ENCODE measurements at places on chromosomes 11 and 22.

GRCh38 chr11:117428186-117428855 is 100.7 kb downstream of the CEP164 start:
- no peak for DNase-seq

DNA sequence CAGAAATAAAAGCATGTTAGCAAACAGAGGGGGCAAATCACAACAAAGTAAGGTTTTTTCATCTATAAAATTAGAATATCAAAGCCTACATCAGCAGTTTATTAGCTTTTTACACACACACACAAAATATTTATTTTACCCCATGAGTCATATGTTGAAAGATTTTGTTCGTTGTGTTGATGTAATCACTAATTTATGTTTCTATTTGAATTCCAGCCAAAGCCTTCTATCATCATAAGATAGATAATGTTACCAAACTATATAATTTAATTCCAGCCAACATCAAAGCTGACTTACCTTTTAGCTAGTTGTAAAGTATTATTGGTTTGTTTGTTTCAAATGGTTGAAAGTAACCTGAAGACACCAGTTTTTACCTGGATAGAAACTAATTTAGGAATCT is 458.0 kb upstream of the ARHGAP42 start:
- DNase-seq, result no peak

DNA sequence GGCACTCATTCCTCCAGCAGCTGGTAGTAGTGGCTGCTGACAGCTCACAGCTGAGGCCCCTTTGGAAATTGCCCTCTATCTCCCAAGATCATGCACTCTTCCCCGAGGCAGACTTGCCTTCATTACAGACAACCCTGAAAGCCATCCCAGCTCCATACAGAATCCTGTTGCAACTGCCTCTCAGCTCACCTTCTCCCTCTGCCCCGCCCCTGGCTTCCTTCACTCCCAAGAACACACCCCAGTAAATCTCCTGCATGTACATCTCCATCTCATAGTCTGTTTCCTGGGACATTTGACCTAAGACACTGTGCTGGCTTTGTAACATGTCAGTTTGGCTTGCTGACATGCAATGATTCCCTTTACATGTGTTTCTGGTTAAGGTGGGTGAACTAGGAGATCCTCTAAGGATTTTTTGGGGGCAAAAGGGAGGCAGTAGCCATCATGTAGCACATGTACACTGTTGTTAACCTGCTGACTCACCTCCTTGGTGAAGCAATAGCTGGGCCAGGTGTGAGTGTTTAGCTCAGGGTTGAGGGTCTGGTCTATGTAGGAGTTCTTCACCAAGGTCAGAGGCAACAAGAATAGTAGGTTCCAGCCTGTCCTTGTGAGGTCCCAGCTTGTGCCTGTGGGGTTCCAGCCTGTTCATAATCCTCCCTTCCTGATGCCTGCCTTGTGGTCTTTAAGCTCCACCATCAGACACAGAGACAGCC is 179.6 kb downstream of the CSNK2A3 start:
- DNase-seq, result no peak

- no peak for DNase-seq
Observed at GRCh38 chr11:61401173-61401572, 8.8 kb downstream of the TMEM216 start.

GRCh38 chr11:63682066-63683021 is 1.0 kb downstream of the RTN3 start:
- DNase-seq, result no peak

DNA sequence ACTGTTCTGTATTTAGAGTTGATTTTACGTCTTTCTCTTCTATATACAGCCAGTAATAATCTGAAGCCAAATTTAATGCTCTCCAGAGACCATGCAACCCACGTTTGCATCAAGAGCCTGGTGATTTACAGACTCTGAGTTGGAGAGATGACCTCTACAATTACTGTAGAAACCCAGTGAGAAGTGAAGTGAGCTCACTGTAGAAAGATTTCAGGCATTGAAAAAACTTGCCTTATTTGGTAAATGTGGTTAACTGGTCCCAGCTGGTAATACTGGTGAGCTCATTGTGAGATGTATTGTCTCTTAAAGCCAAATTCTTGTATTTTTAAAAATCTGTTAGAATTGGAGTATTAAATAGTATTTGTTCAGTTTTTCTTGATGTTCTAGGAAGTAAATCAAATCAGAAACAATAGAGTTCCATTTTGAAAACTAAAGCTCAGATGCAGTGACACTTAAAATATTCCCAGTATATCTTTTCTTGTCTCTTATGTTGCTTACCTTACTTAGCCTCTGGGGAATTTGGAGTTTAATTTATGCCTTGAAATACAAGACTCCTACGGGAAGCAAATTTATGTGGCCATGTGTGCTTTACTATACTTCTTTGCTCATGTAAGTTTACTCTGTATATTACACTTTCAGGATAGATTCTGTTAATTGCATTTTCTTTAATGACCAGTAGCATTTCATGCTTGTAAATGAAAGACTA is 189.9 kb downstream of the ARHGAP42 start:
- no peak for DNase-seq

DNA sequence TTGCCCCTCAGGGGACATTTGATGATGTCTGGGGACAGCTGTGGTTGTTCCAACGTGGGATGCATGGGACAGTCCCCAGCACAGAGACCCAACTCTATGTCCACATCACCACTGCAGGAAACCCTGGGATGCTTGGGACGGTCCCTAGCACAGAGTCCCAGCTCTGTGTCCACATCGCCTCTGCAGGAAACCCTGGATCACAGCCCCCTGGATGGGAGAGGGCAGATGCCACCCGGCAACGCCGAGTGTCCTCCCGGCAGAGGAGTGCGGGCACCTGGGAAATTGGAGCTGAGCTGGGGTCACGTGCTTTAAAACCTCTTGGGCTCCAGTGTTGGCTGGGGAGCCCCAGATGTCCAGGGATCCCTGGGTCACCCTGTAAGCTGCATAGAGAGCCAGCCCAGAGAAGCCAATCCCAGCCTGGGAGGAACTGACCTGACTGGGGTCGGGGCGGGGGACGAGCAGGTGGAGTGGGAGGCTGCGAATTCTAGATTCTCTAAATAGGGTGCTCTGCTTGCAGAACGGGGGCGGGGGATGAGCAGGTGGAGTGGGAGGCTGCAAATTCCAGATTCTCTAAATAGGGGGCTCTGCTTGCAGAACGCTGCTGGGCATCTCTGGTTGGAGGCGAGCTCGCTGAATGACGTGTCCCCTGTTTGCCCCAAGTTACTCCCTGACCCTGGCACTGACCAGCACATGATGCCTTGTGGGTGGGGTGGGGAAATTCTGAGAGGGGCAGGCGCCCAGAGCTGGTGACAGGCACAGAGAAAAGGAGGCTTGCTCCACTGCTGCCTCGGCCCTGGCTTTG is 1197.8 kb downstream of the BRD1 start:
- DNase-seq, result no peak

DNA sequence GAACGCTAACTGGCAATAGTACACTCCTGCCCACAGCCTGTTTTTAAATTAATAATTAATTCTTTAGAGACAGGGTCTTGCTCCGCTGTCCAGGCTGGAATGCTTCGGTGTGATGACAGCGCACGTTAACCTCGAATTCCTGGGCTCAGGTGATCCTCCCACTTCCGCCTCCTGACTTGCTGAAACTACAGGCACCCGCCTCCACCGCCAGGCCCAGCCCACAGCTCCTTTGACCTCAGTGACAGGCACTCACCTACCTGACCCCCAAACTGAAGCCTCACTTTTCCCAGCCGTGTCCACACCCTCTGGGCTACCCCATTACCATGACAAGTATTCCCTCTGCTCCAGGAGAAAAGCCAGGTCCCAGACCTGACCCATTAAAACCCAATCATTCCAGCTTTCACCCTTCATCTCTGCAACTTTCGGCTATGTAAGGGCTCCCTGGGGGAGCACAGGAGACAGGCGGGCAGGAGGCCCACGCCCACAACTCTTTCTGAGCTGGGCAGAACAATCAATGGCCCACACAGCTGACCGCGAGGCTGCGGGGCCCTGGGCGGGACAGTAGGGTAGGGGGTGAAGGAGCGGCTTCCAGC is 730 bp downstream of the LMNTD2 start:
- no peak for DNase-seq

DNA sequence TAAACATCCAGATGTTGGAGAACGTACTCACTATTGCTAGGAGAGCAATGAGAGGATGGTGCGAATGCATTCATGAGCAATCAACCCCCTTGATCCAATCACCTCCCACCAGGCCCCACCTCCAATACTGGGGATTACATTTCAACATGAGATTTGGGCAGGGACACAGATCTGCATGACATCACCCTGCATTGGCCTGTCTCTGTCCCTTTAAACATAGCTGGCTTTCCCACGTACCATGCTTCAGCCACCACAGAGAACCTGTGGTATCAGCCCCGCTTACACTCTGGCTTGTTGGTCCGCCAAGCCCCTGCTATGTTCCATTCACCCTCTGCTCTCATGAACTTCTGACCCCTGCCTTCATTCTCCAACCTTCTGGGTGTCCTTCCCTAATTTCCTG is 157.5 kb upstream of the E2F8 start:
- no peak for DNase-seq

- DNase-seq, result no peak
Observed at GRCh38 chr11:2256293-2256913, 14.0 kb downstream of the ASCL2 start.

DNA sequence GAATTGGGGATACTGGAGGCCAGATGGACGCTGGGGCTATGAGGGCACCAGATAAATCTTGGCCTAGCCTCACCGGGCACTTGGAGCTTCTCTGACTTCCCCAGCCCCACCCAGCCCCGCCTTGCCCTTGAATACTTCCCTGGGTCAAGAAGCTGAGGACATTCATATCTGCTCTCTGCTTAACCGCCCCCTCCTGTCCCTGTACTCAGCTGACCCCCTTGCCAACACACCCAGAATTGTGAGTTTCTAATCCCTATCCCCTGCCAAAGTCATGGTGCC is 22.0 kb downstream of the FADS3 start:
- no peak for DNase-seq

DNA sequence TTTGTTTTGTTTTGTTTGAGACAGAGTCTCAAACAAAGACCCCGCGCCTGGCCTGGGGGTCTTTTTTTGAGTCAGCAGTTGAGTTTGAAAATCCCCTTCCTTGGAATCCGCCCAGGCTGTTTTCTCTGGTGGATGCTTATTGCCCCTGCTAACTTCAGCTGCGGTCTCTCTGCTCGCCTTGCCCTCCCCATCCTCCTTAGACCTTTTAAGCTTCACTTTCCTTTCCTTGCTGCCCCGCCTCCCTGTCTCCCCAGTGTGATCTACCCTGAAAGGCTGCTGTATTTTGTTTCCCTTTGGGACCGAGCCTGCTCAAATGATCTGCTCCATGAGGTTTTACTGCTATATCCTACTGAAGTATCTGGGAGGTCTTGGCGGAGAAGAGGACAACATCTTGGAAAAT is 2.5 kb downstream of the USP18 start:
- no peak for DNase-seq

DNA sequence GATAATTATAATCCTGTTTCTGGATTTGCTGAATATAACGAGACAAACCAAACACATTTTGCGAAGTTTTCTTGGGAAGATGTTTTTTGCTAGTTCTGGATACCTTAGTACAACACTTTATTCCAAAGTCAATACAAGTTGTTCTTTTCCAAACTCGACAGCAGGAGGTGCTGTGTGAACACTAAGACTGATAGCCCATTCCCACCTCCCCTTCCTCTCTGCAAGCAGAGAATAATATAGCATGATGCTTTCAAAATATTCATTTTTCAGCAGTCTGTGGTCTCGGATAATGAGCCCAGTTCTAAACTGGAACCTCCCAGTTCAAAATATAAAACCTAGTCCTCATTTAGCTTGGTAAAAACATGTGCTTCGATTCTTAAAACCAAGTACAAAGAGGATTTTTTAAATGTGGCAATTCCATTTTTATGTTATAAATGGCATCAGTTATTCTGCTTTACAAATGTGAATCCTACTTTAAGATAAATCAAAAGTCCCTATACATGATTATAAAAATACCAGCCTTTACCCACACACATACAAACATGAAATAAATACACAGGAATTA is 129.1 kb downstream of the DCDC1 start:
- peak; percentile 32 for DNase-seq

DNA sequence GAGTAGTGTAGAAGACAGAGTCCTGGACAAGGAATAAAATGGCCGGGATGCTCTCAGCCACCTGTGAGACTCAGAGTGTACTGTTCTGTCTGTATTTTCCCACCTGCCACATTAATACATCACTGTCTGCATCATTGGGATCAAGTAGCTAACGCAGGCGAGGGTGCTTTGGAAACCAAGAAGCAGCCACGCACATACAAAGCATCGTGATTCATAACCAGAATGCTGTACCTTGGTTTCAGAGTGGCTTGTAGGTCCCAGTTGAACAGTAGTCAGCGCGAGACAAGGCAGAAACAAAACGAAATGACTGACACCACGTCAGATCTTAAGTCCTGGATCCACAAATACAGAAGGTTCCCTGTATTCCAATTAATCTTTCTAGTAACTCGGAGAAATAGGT is 198.3 kb downstream of the GRIK4 start:
- DNase-seq, result no peak

GRCh38 chr22:23240639-23241389 is 60.5 kb downstream of the BCR start:
- DNase-seq, result peak; percentile 41

DNA sequence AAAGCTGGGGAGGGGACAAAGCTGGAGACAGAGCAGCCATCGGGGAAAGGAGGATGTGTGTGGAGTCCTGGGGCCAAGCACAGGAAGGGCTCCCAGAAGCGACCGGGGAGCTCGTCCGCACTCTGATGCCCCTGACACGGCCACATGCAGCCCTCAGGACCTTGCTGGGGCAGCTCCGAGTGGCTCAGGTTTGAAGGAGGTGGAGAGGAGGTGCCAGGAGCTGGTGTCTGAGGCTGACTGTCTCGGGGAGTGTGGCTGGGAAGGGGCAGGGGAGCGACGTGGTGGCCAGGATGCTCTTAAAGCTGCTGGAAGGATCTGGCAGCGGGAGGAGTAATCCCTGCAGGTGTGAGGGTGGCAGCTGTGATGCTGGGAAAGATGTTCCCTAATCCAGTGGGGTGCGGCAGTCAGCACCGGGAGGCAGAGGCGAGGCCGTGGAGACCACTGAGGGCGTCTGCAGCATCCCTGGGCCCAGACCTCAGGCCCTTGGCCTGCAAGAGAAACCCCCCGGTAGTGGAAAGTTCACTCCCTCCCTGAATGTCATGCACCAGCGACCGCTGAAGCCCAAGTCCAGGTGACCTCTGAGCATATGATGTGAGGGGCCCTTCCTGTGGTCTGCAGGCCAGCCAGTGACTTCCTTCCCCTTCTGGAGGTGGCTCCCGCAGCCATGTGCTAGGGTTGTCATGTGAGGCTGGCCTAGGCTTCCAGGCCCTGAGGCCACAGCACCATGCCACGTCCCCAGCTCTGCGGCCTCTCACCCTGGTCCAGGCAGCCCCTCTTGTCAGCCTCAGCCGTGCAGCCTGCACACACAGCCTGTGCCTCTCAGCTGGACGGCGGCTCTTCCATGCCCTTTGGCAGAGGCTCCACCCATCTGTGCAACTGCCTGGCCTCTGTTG is 17.2 kb upstream of the CTSD start:
- no peak for DNase-seq
